ENCODE measurements at places on chromosomes 1 and 21.

DNA sequence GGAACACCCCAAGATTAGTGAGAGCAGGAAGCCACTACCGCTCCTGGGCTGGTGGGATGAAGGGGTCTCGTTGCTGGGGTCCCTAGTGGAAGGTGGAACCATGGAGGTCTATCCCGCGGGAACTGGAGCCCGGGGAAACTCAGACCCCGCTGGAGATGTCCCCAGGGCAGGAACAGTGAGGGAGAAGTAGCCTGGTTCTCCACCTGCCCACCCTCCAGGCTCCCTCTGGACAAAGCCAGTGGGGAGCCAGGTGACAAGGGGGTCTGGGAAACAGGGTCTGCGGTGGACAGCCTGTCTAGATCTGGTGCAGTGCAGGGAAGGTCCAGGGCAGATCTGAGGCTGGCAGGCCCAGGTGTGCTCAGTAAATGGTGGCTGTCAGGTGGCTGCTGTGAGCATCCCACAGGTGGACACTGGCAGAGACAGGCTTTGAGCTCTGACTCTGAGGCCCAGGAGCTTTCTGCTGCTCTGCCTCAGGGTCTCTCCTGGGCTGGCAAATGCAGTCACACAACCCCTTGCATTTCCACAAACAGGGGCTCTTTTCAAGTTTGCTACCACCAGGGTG, 88.0 kb upstream of the TLR5 start:
- no peak for DNase-seq

DNA sequence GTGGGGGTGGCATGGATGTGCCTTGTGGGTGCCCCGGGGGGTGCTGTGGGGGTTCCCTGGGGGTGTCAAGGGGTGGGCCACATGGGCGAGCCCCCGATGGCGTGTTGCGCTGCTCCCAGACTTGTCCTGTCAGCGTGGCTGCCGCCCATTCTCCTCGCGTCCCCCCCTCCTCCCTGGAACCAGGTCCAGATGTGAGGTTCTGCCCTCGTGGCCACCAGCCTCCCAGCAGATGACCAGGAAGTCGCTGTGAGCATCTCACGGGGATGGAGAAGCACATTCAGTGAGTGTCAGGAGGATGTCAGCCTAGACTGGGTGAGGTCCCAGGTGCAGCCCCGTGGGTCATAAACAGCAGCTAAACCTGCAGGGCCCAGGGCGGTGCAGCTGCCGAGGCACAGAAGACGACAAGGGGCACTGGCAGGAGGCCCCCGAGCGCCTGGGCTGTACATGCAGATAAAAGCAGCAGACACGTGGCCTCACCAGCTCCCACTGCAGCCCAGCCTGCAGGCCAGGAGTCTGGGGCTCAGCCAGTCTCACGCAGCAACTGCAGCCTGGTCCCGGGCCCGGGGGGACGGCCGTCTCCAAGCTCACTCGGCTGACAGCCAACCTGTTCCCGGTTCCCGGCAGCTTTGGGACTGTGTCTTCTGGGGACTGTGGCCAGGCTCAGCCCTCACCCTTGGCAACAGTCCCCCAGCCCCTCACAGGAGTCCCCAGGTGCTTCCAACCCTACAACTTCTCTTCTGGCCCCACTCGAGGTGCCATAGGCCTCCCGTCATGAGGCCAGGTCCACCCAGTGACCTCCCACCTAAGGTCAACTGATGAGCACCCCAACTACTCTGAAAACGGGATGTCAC, 17.5 kb upstream of the COL6A2 start:
- DNase-seq = peak; percentile 22

DNA sequence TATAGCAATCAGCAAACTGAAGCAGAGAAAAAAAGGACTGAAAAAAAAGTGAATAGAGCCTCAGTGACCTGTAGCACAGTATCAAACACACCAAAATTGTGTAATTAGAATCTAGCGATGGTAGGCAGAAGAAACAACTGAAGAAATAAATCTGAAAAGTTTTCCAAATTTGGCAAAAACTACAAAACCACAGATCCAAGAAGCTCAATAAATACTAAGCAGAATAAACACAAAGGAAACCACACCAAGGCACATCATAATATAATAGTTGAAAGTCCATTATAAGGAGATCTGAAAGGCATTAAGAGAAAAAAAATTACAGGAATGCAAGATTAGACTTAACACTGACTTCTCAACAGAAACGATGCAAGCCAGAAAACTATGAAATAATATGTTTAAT, 7.1 kb upstream of the IL12RB2 start:
- no peak for DNase-seq

DNA sequence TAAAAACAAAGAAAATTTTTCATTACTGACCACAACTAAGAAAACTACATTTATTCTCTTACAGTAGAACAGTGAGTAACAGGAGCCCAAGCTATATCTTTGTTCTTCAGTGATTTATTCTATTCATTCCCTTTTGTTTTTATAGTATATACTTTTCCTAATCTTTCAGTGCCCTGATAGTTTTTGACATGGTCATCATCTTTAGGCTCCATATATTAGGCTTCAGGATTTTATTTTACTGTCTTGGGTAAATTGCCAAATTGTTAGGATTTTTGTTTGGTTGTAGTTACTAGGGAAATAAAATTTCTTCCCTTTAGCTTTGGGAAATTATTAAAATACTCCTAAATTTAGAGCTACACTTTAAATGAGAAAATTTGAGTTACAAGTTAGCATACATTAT, 10.3 kb downstream of the FBXO28 start:
- no peak for DNase-seq

DNA sequence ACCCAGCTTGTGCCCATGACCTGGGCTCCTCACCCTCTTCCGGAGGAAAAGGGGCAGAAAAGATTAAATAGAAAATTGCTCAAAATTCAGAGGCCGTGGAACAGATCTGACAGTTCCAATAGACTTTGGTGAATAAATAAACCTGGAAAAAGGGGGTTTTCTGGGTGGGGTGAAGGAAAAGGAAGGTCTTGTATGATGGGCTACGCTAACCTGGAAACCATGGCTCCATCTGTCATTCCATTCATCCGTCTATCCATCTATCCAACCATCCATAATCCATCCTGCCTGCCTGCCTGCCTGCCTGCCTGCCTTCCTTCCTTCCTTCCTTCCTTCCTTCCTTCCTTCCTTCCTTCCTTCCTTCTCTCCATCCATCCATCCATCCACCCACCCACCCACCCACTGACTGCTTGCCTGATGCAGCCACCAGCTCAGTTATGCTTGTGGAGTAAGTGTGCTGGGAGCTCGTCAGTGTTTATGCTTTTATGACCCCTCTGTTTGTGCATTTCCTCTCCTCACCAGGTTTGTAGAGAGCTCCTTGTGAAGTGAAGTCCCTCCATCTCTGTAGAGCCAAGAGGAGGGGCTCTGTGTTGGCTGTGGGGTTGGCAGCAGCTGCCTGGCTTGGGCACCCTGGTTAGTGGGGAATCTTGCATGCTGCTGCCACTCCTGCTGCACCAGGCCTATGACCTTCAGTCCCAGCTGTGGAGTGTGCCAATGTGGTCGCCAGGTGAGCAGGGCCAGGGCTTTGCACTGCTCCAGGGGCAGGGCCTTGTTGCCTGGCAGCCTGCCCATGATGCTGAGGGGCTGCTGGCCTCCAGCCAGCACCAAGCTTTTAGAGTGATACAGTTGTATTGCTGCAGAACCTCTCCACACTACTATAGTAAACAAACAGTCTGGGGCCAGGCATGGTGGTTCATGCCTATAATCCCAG, 16.0 kb upstream of the POU3F1 start:
- no peak for DNase-seq

DNA sequence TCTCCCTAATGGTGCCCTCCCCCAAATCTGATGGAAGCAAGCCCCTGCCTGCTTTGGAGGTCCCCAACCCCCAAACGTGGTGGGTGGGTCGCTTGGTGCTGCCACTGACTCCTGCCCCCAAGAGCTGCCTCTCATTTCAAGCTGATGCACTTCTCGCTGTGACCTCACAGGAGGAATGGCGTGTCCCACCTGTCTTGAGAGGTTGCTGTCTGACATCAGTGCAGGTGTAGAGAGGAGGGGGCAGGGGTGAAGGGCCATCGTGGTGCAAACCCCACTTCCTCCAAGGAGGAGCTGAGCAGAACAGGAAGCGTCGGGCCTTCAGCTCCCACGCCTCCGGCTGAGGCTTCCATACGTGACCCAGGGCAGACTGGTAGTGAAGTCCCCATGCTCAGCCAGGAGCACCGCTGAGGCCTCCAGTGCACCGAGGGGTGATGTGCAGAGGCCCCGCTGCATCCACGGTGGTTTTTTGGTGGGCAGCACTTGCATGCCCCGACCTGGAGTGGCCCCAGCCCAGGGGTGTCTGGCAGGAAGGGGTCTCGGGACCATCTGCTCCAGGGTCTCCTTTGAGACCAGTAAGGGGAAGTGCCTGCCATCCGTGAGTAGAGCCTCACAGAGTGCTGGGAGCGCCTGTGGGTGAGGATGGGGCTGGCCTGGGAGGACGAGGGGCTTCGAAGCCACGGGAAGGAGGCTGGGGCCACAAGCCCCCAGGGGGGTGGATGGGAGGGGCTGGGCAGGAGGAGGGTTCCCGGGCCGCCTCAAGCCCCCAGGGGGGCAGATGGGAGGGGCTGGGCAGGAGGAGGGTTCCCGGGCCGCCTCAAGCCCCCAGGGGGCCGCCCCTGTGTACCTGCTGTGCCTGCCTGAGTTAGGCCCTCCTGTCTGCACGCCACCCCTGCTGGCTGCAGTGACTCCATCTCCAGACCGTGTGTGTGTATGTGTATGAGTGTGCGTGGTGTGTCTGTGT, 39.8 kb downstream of the WDR4 start:
- DNase-seq = no peak

DNA sequence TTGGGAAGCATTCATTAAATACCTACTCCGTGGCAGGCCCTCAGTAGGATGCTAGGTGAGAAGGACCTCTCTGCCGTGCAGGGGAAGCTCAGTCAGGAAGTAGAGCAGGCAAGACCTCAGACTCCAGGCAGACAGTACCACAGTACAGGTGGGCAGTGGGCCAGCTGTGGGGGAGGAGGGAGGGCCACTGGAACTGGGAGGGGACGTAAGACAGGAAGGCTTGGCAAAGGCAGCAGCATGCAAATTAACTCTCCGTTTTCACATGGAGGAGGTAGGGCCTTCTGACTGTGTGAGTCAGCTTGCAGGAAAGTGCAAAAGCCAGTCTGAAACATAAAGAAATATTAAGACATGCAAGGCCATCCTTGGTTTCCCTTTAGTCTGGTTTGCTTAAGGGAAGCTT, 157.7 kb downstream of the TRIM33 start:
- DNase-seq = peak; percentile 32
